ENCODE measurements at places on chromosomes 4 and X.

- no peak for DNase-seq
Observed at GRCh38 chrX:26908218-26908617, 554.9 kb downstream of the PPP4R3C start.

GRCh38 chr4:59180161-59180560, 2020.0 kb upstream of the ADGRL3 start:
- no peak for DNase-seq

GRCh38 chr4:33649015-33649414, 2595.3 kb downstream of the ARAP2 start:
- no peak for DNase-seq

GRCh38 chr4:26955241-26955640, 94.6 kb downstream of the STIM2 start:
- DNase-seq = no peak

DNA sequence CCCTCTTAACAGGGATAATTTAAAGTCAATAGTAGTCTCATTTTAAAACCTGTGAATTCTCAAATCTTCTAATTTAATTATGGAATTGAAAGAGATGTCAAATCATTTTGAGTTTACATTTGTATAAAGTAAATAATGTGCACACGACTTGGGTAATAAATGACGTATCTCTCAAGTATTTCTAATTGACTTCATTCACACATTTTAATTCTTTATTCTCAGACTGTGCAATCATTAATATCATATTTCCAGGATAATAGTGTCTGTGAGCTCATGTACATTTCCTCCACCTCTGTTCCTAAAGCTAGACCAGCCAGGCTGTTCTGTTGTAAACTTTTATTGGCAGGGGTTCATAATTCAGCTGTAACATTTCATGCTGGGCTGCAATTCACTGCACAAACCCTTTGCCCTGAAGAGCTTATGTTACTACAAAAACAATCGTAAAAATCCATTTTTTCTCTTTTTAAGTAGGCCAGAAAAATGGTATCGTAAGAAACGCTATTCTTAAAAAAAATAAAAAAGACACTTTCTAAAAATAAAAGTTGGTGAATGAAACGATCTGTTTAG, 1103.1 kb upstream of the TENM3 start:
- no peak for DNase-seq

GRCh38 chrX:151713849-151714248, 2.0 kb upstream of the FATE1 start:
- DNase-seq = no peak

DNA sequence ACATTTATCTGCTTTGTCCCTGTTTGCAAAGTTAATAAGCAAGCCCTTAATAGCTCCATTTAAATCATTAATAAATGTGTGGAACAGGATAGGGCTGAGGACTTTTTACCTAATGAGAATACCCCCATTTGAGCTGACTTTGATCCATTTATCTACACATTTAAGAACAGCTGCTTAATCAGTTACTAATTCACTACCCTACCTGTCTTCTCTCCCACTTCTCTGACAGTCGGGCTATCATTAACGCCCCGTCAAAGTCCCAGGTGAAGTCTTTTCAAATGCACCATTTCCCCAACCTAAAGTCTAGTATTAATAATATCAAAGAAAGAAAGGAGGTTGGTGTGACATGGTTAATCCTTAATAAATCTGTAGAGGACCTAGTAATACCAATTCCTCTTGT, 57.2 kb upstream of the NAP1L5 start:
- no peak for DNase-seq

- no peak for DNase-seq
Observed at GRCh38 chr4:168883513-168883912, 126.5 kb downstream of the CBR4 start.

DNA sequence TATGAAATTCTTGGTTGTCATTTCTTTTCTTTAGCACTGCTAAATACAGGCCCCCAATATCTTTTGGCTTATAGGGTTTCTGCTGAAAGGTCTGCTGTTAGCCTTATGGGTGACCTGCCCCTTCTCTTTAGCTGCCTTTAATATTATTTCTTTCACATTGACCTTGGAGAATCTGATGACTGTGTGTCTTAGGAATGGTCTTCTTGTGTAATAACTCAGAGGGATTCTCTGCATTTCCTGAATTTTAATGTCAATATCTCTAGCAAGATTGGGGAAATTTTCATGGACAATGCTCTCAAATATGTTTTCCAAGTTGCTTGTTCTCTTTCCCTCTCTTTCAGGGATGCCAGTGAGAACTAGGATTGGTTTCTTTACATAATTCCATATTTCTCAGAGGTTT, 292.4 kb downstream of the SLC7A11 start:
- no peak for DNase-seq

DNA sequence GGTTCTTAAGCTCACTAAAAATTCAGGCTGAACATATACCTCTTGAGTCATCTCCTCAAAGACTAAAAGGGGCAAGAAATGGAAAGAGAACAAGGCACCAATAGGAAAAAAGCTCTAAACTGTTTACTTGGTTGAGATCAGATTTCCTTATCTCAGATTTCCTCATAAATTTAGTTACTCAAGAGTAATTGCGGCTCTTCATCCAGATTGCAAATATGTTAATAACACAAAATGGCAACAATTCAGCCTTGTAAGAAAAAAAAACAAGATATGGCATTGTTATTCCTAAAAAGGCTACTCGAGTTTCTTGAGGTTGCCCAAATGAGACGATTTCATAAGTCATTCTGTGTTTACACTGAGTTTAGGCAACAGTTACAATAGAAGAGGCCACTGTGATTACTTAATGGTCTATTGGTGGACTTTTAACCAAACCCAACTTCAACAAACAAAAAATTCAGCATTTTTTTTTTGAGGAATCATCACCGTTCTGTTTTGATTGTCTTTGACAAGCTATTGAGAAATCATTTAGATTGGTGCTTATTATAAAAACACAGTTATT, 97.9 kb upstream of the PDHA1 start:
- no peak for DNase-seq

DNA sequence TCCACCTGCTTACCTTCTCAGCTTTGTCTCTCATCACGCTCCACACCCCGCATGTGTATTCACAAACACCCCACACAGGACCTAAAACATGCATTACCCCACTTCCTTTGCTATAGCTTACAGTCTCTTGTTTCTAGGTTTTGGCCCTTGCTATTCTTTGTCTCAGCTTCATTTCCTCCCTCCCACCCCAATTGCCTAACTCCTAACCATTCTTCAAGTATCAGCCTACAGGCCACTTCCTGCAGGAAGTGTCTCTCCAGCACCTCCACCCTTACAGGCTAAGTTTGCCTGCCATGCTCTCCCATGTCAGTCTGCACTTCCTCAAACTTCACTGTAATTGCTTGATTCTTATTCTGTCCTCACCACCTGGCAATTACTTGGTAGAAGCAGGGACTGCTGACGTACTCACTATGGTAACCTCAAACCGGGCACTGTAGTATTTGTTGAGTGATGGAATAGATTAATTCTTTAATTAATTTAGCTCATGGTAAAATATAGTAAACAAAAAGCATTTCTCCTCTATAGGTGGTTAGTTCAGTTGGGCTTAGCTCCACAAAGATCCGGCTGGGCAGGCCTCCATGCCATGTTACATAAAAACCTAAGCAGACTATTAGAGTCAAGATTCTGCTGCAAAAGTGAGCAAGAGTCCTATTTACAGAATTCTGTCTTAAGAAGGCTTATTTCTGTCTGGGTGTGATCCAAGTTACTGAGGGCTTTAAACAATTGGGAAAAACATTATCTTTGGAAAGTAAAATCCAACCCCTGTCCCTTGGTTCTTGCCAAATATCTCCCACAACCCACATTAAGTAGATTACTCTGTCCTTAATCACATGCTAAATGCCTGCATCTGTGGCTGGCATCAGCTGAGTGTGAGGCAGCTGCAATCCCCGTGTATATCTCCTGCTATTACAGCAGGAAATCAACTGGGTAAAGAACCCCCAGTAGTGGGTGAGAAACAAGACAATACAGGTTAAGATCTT, 124.7 kb upstream of the CPEB2 start:
- no peak for DNase-seq

GRCh38 chrX:54087661-54088060, 43.4 kb upstream of the PHF8 start:
- no peak for DNase-seq

DNA sequence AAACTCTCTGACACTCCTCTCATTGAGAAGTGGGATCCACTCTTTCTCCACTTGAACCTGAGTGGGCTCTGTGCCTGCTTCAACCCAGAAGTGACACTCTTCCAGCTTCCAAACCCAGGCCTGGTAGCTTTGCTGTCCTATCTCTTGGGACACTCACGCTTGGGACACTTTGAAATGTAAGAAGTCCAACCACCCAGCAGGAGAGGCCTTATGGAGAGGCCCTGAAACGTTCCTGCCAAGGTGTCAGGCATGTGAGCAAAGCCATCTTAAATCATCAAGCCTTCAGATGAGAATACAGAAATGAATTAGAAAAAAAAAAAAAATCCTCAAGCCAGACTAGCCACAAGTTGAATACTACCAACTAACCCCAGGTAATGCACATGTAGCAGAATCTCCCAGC, 30.2 kb downstream of the RBM47 start:
- no peak for DNase-seq

GRCh38 chr4:7818399-7818911, 121.2 kb downstream of the AFAP1 start:
- no peak for DNase-seq

DNA sequence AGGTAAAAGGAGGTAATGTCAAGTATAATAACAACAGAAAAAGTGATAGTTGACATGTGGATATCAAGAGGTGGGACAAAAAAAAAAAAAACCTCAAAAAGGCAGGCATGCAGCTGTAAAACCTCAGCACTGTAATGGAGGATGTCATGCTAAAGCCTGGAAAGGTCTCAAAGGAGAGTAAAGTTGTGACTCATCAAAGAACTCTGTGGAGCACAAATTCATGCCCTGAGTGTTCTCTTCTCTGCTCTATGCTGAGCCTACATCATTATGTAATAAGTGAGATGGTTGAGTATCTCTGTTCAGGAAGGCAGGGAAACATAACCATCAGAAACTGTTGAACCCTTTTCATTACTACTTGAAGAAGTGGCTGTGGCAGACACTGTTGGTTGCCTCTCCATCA, 597.8 kb downstream of the BCOR start:
- no peak for DNase-seq

DNA sequence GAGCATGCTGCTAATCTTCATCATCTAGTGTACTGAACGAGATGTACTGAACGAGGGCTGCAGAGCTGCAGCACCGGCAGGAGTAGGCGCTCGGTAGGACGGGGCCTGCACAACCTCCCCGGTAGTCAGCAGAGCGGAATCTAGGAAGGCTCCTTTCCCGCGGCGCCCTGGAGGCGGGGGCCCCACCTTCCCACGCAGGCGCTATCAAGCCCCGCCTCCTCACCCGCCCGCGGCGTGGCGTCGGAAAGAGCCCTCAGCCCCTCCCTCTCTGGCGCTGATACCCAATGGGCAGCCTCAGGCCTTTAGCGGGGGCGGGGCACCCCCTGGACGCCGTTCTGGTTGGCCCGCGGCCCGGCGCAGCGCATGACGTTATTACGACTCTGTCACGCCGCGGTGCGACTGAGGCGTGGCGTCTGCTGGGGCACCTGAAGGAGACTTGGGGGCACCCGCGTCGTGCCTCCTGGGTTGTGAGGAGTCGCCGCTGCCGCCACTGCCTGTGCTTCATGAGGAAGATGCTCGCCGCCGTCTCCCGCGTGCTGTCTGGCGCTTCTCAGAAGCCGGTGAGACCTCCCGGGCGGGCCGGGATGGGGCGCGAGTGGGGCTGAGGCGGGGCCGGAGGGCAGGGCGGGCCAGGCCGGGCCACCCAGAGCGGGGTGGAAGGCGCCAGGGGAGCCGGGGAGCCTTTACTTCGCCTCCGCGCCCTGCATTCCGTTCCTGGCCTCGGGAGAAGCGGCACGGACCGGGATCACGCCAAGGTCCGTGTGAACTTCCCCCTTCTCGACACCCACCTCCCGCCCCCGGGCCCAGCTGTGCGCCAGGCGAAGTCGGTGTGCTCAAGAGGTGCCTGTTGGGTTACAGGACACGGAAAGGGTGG, at the start of gene PDHA1:
Gene PDHA1 (plus strand): TSS at position 393 of the 874 bp plus-strand sequence. CDS start 111 bp downstream, at position 504.
- peak; percentile 80 for DNase-seq

DNA sequence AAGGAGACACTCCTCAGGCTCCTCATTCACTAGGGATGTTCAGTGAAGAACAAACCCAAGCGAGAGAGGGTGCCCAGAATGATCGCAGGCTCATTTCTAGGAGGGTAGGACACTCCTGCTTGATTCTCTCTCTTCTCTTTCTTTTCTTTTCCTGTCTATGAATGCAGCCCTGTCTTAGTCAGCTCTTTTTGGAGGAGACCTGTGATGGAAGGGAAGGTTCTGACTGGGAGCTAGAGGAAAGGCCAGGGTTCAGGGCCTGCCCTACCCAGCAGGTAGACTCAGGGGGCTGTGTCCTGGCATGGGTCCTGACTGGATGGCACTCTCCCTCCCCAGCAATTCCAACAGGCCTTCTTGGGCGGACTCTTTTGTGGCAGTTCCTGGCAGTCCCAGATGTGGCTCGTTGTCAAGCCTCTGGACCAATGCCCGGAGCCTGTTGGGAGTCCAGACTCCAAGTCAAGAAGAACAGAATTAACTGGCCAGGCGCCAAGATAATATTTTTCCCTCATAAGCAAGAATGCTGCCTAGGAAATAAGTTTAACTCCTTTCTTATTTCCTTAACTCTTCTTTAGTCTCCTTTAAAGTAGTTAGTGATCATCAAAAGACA, 139.4 kb upstream of the SCML1 start:
- no peak for DNase-seq

- DNase-seq = peak; percentile 37
Observed at GRCh38 chr4:972651-973424, 531 bp downstream of the DGKQ start.

DNA sequence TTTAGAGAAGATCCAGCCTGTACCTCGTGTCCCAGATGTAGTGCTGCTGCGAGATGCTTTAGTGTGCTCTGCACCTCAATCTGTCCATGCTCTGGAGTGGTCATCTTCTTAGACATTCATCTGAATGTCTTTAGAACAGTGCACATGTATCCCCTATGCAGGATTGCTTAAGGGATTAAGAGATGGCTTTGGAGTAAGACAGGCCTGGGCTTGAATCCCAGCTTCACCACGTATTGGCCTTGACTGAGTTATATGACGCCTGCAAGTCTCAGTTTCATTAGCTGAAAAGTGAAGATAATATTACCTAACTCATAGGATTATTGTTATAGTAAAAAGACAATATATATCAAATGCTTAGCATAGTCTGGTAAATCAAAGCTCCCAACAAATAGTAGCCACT, 98.3 kb downstream of the NFKB1 start:
- no peak for DNase-seq

GRCh38 chr4:99473131-99473530, 37.7 kb upstream of the C4orf17 start:
- DNase-seq = no peak

DNA sequence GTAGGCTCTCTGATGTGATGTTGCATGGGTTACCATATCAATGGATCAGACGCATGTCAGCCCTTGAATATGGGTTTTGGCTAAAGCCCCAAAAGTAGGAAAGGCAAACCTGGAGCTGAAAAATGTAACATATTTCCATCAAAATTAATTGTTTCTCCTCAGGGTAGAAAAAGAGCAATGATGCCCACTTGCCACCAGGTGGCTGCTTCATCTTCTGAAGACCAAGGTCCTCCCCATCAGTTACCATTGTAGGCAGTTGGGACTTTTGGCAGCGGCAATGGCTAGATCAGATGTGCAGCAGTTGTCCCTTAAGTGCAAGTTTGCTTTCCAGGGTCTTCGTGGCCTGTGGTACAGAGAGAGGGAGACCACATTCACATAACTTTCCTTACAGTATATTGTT, 118.2 kb downstream of the NAF1 start:
- no peak for DNase-seq

- DNase-seq = no peak
Observed at GRCh38 chrX:145843146-145843904, 25.7 kb downstream of the SLITRK2 start.
